Neural progenitor cell (in vitro differentiated cells): ENCODE measurements at places on chromosomes 12 and 14. TPM values are rescaled to one million over a fixed set of nuclear protein-coding genes. Genes with fewer than 3 reads are reported as not detected.

The DPPA3 gene
- total RNA-seq, result 0.13 and 0.25 TPM in 2 replicates

The A2M gene
- total RNA-seq, result 0.03 TPM in 1 of 2 replicates, not detected in the other

The VWF gene
- 8.0 and 11.3 TPM in 2 replicates for total RNA-seq

The P3H3 gene
- total RNA-seq, result 14.1 and 52.6 TPM in 2 replicates

The KCNH5 gene
- 1.9 and 4.6 TPM in 2 replicates for total RNA-seq

The HOXC13 gene
- total RNA-seq, result not detected in 2 replicates

The RNASE7 gene
- not detected in 2 replicates for total RNA-seq

The IKZF4 gene
- total RNA-seq, result 2.1 and 4.4 TPM in 2 replicates

The RASSF8 gene
- 53.9 and 77.0 TPM in 2 replicates for total RNA-seq

The C1R gene
- total RNA-seq, result 3.3 and 8.8 TPM in 2 replicates

The SLC17A8 gene
- total RNA-seq, result not detected in 2 replicates

The DNM1L gene
- 109 and 133 TPM in 2 replicates for total RNA-seq

The WNT1 gene
- 0.56 TPM in 1 of 2 replicates, not detected in the other for total RNA-seq

The ZNF891 gene
- total RNA-seq, result 6.0 and 7.2 TPM in 2 replicates

The GUCY2C gene
- total RNA-seq, result not detected in 2 replicates

The PMCH gene
- total RNA-seq, result not detected in 2 replicates

The TPH2 gene
- 0.12 TPM in 1 of 2 replicates, not detected in the other for total RNA-seq

The SCFD1 gene
- total RNA-seq, result 70.2 and 115 TPM in 2 replicates
